ENCODE measurements at places on chromosomes 3 and 15.

- peak; percentile 19 for DNase-seq
Observed at GRCh38 chr3:179929091-179929529, 107.6 kb downstream of the PEX5L start.

DNA sequence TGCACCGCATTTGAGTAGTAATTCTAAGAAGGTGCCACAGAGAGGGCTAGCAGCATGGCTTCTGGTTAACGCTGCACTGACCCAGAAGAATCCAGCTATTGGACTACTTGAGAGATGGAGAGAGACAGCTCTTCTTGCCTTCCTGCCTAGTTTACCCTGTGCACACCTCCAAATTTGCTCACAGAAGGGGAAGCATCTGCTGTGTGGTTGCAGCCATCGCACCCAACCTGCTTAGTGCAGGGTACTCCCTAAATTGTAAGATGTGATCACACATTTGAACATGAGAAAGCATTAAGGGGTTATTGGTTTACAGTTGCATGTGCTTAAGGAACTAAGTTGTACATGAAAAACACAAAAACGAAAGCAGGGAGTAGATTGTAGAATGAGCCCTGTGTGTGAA, 122.1 kb downstream of the FOXB1 start:
- no peak for DNase-seq

DNA sequence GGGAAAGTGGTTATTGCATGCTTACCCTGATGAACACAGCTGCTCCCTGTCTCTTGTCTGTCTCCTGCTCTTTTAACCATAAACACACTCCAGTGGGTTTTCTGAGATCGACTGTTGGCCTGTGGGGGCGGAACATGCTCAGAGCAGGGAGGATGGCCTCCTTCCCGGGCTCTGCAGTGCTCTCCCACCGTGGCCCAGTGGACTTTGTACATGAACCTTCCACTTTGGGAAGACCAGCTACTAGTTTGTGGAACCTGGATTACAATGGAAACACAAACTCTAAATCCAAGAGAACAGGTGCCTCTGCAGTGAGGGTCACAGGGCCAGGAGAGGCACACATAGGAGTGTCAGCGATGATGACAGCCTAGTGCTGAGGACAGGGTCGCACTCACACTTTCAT, 56.5 kb downstream of the KLF13 start:
- no peak for DNase-seq

DNA sequence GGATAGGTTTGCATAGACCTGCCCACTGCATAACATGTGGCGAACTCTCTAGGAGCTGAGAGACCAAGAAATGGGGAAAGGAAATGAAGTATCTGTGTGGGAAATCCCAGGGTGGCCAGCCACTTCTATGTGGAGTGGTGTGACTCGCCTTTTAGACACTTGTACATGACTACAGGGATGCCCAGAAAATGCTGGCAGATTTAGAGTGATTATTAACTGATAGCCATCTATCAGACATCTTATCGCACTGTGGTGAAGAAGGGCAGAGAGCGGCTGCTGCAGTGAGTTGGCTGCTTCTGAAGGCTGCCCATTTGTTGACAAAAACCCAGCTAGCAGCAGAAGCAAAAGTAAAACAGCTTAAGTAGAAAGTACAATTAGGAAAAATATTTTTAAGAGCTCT, 18.1 kb upstream of the STAC start:
- peak; percentile 4 for DNase-seq

DNA sequence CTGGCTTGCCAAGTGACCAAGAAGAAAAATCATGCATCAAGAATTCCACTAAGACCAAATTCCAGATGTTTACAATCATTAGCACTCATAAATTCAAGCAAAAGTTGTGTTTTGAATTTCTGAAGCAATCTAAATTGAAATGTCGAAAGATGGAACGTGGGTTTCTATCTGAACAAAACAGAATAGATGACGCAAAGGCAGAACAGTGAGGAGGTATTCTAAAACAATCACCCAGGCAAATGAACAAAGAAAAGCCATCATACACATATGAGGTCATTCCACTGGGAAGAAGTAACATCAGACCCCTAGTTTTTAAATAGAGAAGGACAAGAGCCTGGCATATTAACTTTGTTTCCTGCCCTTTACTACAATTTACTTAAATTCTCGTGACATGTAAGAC, 58.0 kb downstream of the MCF2L2 start:
- DNase-seq = no peak

GRCh38 chr15:40500568-40501330, 30.0 kb downstream of the CHST14 start:
- no peak for DNase-seq

DNA sequence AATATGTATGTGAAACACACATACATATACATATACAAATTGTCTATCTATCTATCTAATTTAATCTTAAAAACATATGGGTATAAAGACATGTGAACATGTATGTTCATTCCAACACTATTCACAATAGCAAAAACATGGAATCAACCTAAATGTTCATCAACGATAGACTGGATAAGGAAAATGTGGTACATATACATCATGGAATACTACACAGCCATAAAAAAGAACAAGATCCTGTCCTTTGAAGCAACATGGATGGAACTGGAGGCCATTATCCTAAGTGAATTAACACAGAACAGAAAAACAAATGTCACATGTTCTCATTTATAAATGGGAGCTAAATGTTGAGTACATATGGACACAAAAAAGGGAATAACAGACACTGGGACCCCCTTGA, 5.8 kb downstream of the CCR9 start:
- DNase-seq = no peak

All from ELF-1 (cell line).